NCI-H1105 (cell line): ENCODE measurements at places on chromosomes 4 and X.
A peak's percentile ranks its signal among the peaks of the same experiment; 100 is the strongest.

GRCh38 chr4:81605271-81605670 lies 133.6 kb upstream of the RASGEF1B start:
- no peak for DNase-seq

- no peak for DNase-seq
Observed at GRCh38 chrX:133414406-133415275, 648 bp downstream of the GPC4 start.

DNA sequence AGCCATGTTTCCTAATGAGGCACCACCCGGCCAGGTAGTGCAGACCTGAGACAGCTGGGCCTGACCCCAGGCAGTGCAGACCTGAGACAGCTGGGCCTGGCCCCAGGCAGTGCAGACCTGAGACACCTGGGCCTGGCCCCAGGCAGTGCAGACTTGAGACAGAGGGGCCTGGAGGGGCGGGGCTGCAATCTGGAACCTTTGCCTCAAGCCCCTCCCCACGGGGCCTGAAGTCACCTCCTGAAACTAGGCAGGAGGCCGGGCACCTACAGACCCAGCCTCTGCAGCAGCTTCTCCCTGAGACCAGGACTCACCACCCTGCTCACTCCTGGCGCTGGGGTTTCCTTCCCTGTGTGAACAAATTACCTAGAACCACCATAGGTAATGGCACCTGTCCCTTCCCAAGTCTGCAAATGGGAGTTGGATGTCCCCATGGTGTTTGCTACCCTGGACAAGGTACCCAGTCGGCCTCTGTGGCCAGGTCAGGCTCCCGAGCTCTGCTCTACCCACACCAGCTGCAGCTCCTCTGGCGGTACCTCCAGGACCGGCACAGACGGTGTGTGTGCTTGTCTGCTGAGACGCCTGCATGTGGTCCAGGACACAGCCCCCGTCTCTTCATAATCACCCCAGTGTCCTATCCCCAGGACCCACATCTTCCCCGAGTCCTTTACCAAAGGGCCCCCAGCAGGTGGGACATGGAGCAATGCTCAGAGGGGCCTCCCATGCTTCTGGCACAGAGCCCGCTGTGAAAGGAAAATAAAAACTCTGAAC lies 53.1 kb upstream of the C4orf50 start:
- no peak for DNase-seq

DNA sequence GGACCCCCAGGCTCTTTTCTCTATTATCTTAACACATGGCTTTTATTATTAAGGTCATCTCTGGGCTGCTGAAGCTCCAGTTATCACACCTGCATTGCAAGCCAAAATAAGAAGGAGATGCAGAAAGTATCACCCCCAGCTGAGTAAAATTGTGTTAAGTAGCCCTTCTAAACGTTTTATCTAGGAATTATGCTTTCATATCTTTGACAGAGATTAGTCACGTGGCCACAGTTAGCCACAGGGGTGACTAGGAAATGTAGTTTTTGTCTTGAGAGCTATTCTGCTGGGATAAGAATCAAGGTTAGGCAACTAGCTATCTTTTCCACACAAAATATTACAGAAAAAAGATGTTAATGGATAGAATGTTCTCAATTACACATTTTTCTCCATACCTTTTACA lies 102.1 kb downstream of the ANXA3 start:
- DNase-seq = no peak

- peak; percentile 21 for DNase-seq
Observed at GRCh38 chrX:132631579-132632232, 142.9 kb upstream of the MBNL3 start.

- no peak for DNase-seq
Observed at GRCh38 chr4:127993151-127993550, 27.9 kb downstream of the ABHD18 start.

DNA sequence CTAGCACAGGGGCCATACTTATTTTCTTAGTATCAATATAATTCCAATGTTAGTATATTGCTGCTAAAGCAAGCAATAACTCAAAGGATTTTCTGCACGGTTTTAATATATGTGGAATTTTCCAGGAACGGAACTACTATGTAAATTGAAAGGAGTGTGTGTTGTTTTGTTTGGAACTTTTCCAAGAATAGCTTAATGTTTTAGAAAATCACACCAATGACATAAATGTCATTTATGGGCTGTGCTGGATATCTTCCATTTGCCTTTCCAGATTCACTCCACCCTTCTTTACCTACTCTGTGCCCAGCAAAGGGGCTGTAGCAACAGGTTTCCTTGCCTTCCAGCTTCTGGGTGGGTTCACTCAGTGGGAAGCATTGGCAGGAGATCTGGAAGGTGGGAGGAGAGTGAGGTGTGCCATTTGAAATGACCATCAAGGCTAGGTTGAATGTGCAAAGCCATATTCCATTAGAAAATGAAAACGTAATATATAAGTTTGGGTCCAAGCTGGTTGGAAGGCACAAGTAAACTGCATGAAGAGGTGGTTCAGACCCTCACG lies 25.2 kb upstream of the ZFX start:
- no peak for DNase-seq

DNA sequence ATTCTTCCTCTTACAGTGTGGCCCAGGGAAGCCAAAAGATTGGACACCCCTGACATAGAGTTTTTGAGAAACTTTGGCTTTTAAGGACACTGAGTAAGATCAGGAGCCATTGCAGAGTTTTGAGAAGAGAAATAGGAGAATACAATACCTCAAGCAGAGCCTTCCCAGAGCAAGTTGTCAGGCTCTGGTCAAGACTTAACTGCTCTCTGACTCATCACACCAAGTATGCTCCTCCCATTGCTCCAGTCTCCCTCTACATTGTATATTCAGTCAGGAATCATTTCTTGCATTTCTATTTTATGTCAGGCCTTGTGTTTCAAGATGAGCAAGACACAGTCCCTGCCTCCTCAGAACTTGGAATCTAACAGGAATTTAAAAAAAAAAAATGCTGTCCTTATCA lies 176.4 kb upstream of the FMR1 start:
- DNase-seq = no peak

DNA sequence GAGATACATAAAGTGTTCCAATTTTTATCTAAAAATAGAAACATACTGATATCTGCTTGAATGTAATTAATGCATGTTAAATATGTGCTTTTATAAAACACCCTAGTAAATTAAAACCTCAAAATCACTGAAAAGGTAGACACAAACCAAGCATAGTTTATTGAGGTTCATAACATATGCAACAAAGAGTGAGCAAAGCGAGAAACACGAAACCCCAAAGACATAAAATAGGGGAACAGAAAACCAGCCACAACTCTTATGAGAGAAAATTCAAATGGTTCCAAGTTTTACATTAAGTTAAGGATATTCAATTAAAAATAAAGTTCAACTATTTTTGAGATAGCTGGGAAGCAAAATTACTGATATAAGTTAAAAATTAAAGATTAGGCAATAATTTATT lies 336.4 kb upstream of the AGA start:
- DNase-seq = no peak

- no peak for DNase-seq
Observed at GRCh38 chr4:8283631-8284121, 14.1 kb downstream of the HTRA3 start.

DNA sequence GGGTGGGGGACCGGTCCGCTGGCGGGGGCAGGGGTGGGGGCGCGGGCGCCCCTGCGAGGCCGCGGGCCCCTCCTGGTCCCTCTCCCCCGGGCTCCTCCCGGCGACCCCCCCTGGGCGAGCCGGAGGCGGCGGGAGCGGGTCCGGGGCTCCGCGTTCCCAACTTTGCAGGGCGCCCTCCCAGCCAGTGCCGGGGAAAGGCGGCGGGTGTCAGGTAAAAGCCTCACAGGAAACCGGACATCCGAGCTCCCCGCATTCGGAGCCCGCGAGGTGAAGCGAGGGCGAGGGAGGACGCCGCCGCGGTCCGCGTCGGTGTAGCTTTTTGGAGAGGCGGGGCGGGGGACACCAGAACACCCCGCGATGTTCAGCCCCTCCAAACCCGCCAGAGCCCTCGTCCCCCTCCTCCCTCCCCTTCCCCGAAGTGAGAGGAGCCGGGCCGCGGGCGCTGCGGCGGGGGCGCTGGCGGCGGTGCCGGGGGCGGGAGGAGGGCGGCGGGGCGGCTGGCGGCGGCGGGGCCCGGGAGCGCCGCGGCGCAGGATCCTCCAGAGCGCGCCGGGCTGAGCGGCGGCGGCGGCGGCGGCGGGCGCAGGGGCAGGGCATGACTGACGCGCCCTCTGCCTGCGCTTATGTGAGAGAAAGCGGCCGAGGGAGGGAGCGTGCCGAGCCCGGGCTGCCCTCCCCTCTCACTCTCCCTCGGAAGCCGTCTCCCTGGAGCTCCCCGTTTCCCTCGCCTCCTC lies at the start of gene VEGFC:
TSS of gene VEGFC (minus strand) at position 597 of the 734 bp plus-strand sequence. CDS start 611 bp downstream, outside the sequence.
- DNase-seq = peak; percentile 26

- DNase-seq = no peak
Observed at GRCh38 chr4:41569961-41570360, 32.0 kb downstream of the LIMCH1 start.

GRCh38 chr4:140408974-140409373 lies 18.5 kb downstream of the CLGN start:
- DNase-seq = no peak
